ENCODE measurements at places on chromosomes 12 and 14.
A peak's percentile ranks its signal among the peaks of the same experiment; 100 is the strongest.

DNA sequence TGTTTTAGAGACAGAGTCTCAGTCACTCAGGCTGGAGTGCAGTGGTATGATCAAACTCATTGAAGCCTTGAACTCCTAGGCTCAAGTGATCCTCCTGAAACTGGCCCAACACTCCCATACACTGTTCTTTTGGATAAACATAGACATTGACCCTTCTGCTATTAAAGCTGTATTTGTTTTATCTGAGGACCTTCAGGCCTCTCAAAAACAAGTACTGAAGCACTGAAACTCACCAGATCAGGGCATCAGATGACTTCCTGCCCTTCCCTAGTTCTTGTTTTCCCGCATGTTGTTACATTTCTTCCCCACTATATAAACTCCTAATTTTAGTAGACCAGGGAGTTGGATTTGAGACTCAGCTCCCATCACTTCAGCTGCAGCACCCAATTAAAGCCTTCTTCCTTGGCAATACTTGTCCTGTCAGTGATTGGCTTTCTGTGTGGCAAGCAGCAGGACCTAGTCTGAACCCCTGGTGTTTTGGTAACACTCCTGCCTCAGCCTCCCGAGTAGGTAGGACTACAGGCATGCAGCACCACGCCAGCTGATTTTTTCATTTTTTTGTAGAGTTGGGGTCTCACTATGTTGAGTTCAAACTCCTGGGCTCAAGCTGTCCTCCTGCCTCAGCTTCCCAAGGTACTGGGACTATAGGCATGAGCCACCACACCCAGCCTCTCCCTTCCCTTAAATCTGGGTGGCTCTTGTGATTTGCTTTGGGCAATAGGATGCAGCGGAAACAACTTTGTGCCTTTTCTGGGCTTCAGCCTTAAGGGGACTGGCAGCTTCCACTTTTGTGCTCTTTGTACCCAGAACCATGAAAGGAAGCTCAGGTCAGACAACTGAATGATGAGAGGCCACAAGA is 12.5 kb upstream of the IFT81 start:
- DNase-seq = no peak

GRCh38 chr12:81722004-81722403 is 37.1 kb downstream of the PPFIA2 start:
- no peak for DNase-seq

DNA sequence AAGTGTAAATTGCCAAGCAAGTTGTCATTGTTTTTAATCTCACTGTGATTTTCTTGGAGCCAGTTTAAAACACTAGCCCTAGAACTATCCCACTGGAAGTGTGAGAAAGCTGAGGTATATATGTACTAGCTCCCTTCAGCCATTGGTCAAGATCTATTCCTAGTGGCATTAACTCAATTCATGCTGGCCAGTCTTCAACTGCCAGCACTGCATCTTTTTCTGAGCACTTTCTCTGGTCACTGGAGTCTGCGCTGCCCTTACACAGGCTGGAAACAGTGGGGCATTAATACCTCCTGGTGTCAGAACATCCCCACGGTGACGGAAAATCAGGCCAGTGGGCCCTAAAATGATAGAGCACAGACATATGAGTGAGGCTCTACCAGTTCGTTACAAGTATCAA is 4.0 kb upstream of the NOVA1 start:
- DNase-seq = no peak

GRCh38 chr14:87387806-87388205 is 605.2 kb downstream of the GALC start:
- no peak for DNase-seq

- DNase-seq = no peak
Observed at GRCh38 chr14:60646226-60646818, 3.0 kb downstream of the SIX1 start.

- DNase-seq = no peak
Observed at GRCh38 chr14:57089901-57090300, 178.8 kb downstream of the EXOC5 start.

DNA sequence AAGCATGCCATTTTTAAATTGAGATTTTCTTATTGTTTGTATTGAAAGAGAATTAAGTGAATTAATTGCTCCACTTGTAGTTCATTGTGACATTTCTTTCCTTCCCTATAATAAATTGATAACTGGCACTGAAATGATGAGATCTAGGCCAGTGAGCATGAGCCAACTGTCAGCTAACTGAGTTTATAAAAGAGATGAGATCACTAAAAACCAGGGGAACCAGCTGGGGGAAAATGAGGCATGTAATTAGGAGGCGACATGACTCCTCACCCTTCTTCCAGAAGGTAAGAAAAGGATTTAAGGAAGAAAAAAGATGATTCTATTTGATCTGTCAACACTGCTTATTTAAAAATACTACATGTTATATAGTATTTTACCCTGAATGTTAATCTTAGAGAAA is 104.5 kb upstream of the DNM1L start:
- no peak for DNase-seq

GRCh38 chr12:54987611-54988231 is 3.2 kb upstream of the TESPA1 start:
- peak; percentile 90 for DNase-seq

- DNase-seq = no peak
Observed at GRCh38 chr12:111362687-111363475, 6.0 kb downstream of the PHETA1 start.

- DNase-seq = no peak
Observed at GRCh38 chr12:116481726-116482125, 77.5 kb upstream of the MAP1LC3B2 start.

- DNase-seq = peak; percentile 11
Observed at GRCh38 chr12:117377758-117378157, 16.3 kb upstream of the NOS1 start.

GRCh38 chr12:41103614-41104013 is 84.5 kb upstream of the PDZRN4 start:
- DNase-seq = no peak

GRCh38 chr12:54419088-54419887 is at the start of gene ITGA5:
TSS of gene ITGA5 (minus strand) at chr12:54419266. CDS start at chr12:54419198, 68 bp downstream.
- no peak for DNase-seq

- no peak for DNase-seq
Observed at GRCh38 chr12:91370086-91370868, 187.7 kb upstream of the DCN start.

DNA sequence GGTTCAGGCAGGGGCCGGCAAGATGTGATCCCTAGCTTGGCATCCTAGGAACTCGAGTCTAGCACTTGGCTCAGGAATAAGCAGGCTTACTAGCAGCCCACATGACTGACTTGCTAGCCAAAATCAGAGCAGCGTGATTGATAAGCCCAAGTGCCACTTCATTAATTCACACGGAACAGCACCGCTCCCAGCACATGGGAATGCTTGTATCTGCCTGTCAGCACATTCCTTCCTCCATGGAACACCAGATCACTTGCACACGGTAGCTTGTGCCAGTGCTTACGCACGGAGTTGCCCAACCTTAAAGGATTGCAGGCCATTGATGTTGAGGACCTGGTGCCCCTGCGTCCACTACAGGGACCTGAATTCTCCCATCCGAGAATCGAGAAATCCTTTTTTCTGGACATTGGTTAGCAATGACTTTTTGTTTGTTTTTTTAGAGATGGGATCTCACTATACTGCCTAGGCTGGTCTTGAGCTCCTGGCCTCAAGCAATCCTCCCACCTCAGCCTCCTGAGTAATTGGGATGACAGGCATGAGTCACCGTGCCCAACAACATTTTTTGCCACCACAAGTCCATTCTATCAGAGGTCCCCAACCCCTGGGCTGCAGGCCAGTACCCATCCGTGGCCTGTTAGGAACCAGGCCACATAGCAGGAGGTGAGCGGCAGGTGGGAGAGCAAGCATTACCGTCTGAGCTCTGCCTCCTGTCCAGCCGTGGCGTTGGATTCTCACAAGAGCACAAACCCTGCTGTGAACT is 30.6 kb upstream of the TSPAN9 start:
- DNase-seq = no peak

- DNase-seq = no peak
Observed at GRCh38 chr12:124923905-124924734, 9.7 kb upstream of the UBC start.

GRCh38 chr12:68094195-68094594 is 65.3 kb downstream of the IFNG start:
- DNase-seq = no peak

- no peak for DNase-seq
Observed at GRCh38 chr12:47768323-47768811, 4.7 kb upstream of the SLC48A1 start.

GRCh38 chr12:127162902-127163301 is 1104.1 kb upstream of the TMEM132C start:
- no peak for DNase-seq

DNA sequence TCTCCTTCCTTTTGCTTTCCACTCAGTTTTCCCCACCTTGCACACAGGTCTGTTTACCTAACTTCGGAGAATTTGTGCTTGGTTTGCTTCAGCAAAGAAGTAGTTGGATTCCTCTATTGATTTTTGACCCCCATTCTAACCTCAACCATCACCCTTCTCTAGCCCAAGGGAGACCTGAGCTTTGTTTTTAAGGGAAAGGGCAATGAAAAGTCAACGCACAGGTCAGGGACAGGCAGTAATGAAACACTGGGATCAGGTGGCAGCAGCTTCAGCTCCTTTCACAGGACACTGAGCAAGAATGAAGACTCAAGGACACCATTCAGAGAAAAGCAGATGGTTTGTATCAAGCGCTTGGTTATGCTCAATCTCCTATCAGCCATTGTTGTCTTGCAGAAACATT is 46.9 kb upstream of the KRR1 start:
- DNase-seq = no peak

- no peak for DNase-seq
Observed at GRCh38 chr12:41903014-41903708, 241.5 kb downstream of the GXYLT1 start.

DNA sequence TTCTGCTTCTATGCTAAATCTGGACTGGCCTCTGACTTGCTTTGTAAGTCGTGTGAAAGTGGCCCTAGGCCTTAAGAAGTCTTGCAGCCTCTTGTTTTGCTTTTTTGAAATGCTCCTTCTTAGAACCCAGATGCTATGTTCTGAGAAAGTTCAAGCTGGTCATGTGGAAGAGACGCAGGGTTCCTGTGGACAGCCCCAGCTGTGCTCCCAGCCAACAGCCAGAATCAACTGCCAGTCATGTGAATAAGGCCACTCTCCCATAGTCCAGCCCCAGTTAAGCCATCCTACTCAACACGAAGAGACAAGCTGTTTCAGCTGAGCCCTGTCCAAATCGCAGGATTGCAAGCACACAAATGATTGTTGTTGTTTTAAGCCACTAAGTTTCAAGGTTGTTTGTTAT is 37.3 kb upstream of the TBPL2 start:
- DNase-seq = no peak

DNA sequence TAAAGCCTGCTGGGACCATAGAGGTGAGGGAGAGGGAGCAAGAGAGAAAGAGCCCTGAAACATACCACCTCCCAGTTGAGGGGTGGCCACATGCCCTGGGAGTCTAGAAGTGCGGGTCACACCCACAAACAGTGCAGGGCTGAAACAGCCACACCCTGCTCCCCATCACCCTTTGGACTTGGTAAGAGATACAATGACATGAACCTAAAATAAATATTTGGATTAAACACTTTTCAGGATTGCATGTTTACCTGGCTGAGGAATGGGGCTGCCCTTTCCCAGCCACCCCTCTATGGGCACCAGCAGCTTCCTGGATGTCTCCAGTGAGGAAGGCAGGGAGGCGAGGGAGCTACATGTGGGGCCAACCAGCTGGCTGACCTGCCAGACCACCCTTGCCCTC is 39.0 kb upstream of the TC2N start:
- no peak for DNase-seq

DNA sequence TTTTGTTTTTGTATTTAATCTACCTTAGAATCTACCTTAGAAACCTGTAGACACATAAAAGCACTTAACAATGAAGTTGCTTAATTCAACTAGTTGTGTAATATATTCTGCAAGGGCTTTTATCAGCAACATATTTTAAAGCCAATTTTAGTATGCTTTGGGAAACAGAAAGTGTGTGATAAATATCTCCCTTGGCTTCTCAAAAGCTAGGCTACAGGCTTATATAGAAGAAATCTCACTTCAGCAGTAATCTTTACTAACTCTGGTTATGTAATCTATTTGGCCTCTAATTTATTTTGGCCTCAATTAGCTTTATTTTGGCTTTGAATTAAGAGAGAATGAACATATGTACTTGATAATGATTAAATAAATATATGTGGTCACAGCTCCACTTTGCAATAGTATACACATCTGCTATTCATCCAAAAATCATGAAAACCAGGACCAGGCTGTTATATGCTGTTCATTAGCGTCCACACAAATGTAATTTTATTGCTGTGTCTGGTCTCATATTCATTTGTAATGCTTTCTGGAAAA is 37.2 kb downstream of the LRP6 start:
- DNase-seq = no peak

DNA sequence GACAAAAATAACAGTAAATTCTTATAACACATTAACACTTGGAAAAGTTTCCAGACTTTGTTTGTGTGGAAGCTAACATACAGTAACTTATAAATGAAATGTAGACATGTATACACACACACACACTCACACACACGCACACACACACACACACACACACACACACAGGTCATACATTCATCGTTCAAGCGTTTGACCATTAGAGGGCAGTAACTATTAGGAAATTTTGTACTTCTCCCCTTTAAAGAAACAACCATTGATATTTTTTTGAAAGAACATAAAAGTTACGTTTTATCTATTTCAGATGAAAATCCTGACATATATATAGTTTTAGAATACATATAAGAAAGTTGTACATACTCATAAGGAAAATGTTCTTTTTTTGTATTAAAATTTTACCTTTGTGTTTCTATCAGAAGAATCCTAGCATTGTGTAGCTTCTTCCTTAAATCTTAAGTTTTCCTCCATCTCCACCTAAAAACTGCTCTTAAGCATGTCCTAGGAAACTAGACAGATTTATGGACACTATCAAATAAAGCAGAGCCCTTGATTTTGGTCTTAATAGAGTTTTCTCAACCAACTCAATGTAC is 29.0 kb downstream of the PTPRQ start:
- DNase-seq = no peak

DNA sequence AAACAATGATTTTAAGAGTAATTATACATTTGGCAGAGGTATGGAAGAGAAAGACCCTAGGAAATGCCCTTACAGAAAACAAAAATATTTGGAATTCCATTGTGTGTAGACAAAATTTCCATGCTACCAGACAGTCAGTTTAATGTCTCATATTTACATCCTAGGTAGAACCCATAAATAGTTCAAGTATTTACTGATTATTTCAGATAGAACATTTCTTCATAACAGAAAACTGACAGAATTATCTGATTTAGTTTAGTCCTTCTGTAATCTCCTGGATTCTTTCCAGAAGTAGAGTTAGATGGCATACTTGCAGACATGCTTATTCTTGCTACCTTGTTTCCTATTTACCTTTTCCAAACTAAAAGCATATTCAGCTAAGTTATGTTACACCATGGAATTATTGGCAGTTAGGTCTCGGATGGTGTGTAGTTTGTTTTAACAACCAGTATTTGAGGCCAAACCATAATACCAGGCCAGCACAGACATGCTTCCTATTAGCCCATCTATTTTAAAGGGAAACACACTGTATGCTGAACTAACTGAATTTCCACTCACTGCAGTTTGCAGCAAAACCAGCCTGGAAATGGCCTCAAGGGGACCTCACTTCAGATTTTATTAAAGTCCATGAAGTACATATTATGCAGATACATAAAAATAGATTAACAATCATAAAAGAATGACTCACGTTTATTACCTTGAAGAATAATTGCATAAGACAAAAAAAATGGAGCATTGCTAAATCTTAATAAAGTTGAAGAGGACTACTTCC is 126.6 kb upstream of the LRIG3 start:
- DNase-seq = no peak
